ENCODE measurements at places on chromosomes 6 and 20.

DNA sequence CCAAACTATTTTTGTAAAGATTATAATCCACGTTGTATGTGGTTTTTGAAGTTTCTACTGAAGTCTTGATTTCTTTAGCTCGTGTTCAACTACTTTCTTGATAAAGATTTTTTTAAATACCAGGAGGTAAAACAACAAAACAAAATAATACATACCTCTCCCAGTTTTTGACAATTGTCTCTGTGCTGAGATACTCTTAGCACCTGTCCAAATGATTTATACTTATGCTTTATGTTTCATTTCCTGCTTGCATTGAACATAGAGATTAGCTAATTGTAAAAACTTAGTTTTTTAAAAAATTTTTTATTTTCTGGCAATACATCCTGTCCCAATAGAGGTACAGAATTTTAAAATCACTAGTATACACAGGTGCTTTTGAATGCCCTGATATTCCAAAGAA lies 506.9 kb upstream of the ADGRB3 start:
- no peak for DNase-seq

- no peak for DNase-seq
Measured at GRCh38 chr6:44068607-44069296, 58.5 kb downstream of the MRPL14 start.

- no peak for DNase-seq
Measured at GRCh38 chr6:30754631-30755030, 10.3 kb upstream of the IER3 start.

DNA sequence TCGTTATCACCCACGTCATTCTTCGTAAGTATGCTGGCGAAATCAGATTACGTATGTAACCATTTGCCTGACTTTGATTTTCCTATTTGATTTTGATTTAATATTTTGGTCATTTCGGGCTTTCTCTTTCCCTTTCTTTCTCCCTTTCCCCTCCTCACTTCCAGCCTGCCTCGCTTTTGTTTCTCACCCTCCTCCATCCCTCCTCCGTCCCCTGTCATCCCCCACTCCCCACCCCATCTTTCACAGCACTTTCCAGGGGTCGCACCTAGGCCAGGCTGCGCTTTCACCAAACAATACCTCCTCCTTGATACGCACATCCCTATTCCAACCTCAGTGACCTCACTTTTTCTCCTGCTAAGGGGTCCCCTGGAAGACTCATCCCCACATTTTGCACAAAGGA lies 194.6 kb upstream of the SNX9 start:
- no peak for DNase-seq

GRCh38 chr6:41088451-41088850 lies 15.7 kb downstream of the NFYA start:
- DNase-seq, result no peak

DNA sequence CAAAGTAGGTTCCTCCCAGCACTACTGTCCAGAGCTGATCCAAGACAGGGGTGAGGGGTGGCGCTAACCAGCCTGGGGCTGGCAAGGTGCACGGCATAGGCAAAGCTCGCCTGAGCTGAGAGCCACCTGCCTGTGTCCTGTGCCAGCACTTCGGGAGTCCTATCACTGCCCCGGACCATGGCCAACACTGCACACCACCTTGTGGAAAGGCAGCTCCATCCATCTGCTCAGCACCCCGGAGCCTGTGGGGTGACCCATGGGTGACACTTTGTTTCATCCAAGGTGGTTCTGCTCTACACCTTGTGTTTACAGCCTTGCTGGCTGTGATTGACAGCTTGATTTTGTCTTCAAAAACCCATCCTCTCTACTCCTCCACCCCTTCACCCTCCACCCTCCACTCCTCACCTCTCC lies 32.9 kb upstream of the GATA5 start:
- DNase-seq, result no peak

- no peak for DNase-seq
Measured at GRCh38 chr6:20696676-20697075, 162.4 kb downstream of the CDKAL1 start.

All from cortex of kidney (tissue), 1 donor.